ENCODE measurements at places on chromosomes 7 and 10. TPM values are rescaled to one million over a fixed set of nuclear protein-coding genes. Genes with fewer than 3 reads are reported as not detected.
A peak's percentile ranks its signal among the peaks of the same experiment; 100 is the strongest.

DNA sequence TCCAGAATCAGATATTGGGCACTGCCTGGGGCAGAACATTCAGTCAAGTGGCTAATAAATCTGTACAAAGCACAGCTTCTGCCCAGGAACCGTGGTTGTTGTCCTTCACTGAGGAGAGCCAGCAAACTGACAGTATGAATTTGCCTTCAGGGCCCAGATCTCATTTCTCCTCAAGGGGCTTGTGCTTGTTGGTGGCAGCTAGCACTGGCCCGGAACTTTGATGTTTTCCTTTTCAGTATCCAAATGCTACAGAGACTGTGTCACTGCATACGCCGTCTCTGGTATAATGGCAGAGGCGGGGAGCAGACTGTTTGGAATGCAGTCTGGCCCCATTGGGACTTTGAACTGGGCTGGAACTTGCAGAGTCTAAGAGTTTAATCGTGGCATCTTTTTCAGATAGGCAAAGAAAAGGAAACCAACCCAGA is 30.4 kb upstream of the ADD3 start:
- DNase-seq = no peak

- no peak for DNase-seq
Measured at GRCh38 chr7:51680594-51681399, 364.2 kb upstream of the COBL start.

DNA sequence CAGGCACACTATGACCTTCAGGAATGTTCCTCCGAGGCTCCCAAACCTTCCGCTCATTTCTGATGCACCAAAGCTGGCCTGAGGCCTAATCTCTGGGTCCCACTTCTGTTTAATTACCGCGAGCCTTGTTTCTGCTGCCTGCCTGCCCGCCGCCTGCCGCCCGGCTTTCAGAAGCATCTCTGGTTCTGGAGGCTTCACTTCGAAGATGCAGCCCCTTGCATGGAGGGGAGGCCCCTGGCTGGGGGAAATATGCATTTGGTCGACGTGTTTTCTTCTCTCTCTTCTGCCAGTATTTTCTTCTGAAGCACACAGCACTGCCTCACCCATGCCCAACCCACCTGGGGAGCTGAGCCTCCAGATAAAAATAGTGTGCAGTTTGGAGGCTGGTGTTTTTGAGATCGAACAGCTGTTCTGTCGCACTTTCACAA is 166.9 kb downstream of the PAXIP1 start:
- DNase-seq = no peak

- peak; percentile 2 for DNase-seq
Measured at GRCh38 chr7:12119620-12120303, 91.3 kb upstream of the TMEM106B start.

- DNase-seq = peak; percentile 75
Measured at GRCh38 chr10:29409241-29410054, 120.6 kb downstream of the LYZL1 start.

DNA sequence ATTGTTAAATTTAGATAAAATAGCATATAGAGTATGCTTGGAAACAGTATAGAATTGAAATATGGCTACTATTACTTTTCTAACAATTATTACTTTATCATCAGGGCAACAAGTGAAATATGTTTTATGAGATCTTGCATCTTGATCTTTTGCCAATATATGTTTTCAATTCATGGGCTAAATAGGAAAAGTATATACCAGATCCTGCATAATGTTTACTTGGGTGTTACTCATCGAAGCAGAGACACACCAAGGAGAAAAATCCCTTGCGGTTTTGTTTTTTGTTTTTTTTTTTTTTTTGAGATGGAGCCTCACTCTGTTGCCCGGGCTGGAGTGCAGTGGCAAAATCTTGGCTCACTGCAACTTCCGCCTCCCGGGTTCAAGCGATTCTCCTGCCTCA is 541.4 kb downstream of the SUGCT start:
- DNase-seq = no peak

DNA sequence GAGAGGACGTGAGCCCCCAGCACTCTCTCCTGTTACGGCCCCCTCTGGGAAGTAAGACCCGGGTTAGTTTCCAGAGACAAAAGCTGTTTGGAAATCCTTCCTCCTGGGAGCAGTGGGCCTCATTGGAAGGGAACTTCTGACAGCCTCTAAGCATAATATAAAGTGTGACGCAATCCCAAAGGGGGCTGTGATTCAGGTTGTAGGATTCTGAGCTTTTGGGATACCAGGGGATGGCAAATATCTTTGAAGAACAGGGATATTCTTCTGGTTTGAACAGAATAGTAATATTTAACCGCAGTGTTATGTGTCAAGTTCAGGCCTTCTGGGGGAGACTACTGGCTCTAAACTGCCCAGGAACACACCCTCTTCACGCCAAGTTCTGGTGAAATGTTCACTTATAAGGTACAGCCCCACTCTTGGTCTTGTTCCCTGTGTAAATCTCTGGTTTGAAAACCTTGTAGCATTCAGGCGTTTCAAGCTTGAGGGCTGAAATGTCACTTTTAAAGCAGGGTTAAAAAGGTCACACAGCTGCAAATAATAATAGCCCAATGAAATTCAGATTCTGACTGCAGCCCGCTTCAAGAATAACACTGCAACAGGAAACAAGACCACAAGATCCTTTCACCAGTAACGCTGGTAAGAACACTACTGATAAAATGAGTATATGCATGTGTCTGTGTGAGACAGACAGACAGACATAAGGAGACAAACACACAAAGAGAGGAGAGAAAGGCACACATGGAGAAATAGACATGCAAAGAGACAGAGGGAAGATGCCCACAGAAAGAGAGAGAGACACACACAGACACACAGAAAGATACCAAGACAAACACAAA is 69.0 kb downstream of the CREB5 start:
- DNase-seq = no peak

DNA sequence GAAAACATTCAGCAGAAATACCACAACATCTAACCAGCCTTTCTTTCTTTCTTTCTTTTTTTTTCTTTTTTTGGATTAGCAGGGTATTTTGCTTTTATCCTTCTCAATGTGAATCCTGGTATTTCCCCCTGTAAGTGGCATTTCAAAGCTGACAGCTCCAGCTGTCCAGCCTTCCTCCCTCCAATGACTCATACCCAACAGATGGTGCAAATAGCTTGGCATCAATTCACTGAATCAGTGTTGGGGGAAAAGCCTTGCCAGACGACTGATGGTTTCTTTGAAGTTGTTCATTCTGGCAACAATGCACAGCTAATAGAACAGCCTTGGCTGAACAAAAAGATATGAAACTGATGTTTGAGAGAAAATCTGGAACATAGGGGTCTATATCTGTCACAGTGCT is 316.8 kb upstream of the STEAP1 start:
- peak; percentile 78 for DNase-seq

DNA sequence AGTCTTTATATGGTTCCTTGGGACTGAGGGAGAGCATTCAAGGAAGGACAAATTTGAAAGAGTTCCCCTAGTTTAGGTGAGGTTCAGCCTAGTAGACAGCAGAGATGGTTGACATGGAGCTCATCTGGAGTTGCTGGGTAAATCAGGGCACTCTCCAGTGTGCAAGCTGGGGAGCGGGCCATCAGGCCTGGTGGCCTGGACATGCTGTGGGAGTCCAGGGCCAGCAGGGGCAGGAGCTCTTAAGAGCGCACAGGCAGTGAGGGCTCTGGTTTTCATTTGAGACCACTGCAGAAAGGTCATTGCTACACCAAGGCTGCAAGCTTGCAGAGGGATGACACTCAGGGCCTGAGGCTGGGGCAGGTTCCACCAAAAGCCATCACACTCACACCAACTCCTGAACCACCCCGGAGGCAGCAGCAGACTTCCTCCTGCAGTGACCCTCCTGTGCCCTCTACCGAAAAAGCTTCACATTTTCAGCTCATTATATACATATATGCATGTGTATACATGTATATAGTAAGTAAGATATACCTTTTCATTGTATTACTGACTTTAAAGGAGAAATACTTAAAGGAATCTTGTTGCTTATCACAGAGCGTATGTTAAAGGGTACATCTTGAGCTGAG is 39.5 kb downstream of the STEAP1B start:
- DNase-seq = no peak

- no peak for DNase-seq
Measured at GRCh38 chr10:121157998-121158397, 306.8 kb downstream of the WDR11 start.

- no peak for DNase-seq
Measured at GRCh38 chr7:44308596-44309270, 16.7 kb downstream of the CAMK2B start.

- DNase-seq = no peak
Measured at GRCh38 chr7:112421666-112422486, 28.4 kb upstream of the IFRD1 start.

- DNase-seq = no peak
Measured at GRCh38 chr10:116780691-116781205, 38.4 kb upstream of the HSPA12A start.

GRCh38 chr7:114112806-114113205 is 194.0 kb upstream of the PPP1R3A start:
- DNase-seq = no peak

- DNase-seq = no peak
Measured at GRCh38 chr7:510131-510481, 9.5 kb downstream of the PDGFA start.

DNA sequence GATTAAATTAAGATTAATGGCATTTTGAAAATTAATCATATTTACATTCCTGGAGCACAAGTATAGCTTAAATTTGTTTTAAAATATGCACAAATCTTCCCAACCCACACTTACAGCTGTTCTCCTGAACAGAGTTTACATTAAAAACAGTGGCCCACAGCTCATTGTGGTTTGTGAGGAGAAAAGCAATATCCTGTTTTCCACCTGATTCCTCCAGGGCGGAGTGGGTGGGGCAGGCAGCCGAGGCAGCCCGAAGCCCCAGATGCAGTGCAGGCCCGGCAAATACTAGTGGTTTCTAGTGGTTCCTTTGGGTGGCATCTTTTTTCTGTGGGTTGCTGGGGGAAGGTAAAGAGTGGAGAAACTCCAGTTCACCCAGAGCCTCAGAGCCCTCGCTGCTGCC is 280.8 kb downstream of the ARHGAP12 start:
- DNase-seq = no peak

GRCh38 chr10:25288181-25288580 is 113.4 kb downstream of the GPR158 start:
- DNase-seq = no peak

- DNase-seq = no peak
Measured at GRCh38 chr10:86287966-86288579, 78.5 kb downstream of the GRID1 start.

DNA sequence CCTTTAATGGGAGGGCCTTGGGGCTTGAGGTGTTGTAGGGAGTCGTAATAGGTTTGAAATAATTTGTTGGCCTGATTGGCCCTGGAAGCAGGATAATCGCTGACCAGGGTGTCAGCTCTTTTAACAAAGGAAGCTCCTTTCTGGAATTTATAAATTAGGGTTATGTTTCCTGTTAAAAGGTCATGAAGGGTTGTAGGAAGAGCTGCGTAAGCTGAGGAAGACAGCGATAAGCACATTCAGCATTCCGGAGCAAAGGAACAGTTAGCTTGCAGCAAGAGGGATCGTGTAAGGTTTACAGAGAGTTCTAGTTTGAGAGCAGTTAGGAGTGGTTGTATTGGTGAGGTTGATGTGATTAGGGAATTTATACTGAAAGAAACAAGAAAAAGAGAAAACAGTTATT is 21.3 kb downstream of the CPA4 start:
- no peak for DNase-seq

DNA sequence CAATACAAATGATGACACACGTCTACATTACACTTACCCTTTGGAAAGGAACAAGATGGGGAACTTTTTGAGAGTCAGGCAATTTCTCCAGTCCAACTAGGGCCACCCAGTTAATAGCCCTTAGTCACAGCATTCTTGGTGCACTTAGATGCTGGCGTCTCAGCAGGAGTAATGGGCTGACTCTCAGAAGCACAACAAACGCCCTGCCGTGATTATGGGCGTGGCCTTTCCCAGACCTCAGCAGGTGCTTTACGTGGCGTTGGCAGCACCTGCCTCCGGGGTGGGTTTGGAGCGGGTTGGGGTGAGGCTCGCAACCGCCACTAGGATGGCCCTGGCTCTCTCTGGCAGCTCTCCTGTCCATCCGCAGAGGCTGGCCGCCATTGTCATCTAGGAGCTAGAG is 147.6 kb upstream of the SHH start:
- no peak for DNase-seq

DNA sequence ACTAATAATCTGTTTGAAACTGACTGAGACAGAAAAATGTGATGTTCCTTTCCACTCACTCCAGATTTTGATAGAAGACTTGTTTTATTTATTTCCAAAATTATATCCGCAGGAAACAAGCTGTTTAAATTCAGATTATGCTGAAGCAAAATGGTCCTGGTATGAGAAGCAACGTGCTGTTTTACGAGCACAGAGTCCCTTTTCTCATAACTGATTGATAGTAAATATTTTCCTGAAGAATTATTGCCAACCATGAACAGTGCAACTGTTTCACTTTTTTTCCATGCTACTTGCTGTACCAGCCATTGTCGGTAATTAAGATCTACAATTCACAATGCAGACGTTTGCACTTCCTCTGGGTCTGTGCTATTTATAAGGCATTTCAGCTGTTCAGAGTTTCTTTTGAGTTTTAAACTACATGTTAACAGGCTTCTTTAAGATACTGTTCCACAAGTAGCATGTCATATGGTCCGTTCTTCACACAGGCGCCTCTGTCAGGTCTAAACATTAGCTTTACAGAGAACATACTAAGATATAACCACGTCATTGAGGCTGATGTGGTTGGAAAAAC is 103.8 kb downstream of the POLL start:
- no peak for DNase-seq

- DNase-seq = no peak
Measured at GRCh38 chr10:121485436-121486139, 112.7 kb downstream of the FGFR2 start.

- DNase-seq = no peak
Measured at GRCh38 chr7:40470817-40471216, 336.0 kb downstream of the SUGCT start.

GRCh38 chr10:73911553-73912004 is 647 bp downstream of the PLAU start:
- DNase-seq = no peak

- no peak for DNase-seq
Measured at GRCh38 chr7:155884225-155885166, 72.2 kb upstream of the SHH start.

DNA sequence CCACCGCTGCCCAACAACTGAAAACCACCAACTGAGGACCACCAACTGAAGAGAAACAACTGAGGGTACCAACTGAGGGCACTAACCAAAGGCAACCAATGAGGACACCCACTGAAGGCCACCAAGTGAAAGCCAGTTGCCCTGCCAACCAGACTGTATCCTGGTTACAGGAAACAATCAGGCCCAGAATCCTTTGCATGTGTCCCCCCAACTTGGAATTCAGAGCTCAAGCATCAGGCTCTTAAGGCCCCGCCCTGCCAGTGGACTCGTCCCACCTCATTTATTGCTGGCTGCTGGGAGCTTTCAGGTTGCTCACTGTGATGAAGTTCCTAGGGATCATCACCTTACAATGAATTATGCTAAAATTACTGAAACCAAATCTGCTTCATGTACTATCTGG is 76.6 kb upstream of the ABI1 start:
- no peak for DNase-seq

KMT2E gene
- 247 TPM for total RNA-seq

ADAM12 gene
- 16.7 TPM for total RNA-seq

C10orf53 gene
- 0.18 TPM for total RNA-seq

AGMO gene
- 0.64 TPM for total RNA-seq

GIMAP2 gene
- total RNA-seq = 3.1 TPM

ATOH7 gene
- 1.5 TPM for total RNA-seq

EPHB6 gene
- total RNA-seq = 11.7 TPM

INTS15 gene
- total RNA-seq = 18.6 TPM

UCMA gene
- not detected for total RNA-seq

WEE2 gene
- total RNA-seq = 0.45 TPM

ZNF239 gene
- 14.1 TPM for total RNA-seq

PLCE1 gene
- total RNA-seq = 15.0 TPM

All from cerebellum (tissue), 4 donors.